ENCODE measurements at places on chromosomes 1 and 21.

DNA sequence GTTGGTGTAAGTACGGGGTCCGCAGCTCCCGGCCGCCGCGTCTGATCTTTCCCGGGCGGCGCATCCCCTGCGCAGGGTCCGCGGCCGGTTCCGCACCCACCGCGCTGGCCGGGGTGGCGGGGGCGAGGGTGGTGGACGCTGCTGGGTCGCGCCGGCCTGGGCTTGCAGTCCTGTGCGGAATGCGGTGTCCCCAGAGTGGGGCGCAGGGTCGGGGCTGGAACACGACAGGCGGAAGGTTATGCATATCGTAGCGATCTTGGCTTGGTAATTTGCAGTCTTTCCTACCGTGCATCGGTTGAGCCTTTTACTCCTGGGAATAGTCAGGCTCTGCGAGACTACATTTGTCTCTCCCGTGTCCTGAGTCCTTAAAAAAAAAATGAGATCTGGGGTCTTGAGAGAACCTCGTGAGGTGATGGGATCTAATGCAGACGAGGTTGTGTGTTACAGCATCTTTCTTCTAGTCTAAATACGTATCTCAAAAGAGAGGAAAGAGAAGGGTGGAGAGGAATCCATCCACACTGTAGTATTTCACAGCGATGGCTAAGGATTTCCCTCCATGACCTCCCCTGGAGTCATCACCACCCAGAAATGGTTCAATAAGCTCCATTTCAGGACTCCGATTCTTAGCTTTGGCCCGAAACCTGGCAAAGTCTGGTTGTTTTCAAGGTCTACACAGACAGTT lies 572 bp downstream of the ATP1B1 start:
- no peak for DNase-seq

- no peak for DNase-seq
These were observed 442.6 kb upstream of the PRMT6 start for GRCh38 chr1:106613861-106614260.

- DNase-seq: peak; percentile 66
These were observed 1.2 kb downstream of the SARS1 start for GRCh38 chr1:109214695-109215623.

GRCh38 chr1:220696863-220697231 lies 6.7 kb downstream of the C1orf115 start:
- DNase-seq: no peak

DNA sequence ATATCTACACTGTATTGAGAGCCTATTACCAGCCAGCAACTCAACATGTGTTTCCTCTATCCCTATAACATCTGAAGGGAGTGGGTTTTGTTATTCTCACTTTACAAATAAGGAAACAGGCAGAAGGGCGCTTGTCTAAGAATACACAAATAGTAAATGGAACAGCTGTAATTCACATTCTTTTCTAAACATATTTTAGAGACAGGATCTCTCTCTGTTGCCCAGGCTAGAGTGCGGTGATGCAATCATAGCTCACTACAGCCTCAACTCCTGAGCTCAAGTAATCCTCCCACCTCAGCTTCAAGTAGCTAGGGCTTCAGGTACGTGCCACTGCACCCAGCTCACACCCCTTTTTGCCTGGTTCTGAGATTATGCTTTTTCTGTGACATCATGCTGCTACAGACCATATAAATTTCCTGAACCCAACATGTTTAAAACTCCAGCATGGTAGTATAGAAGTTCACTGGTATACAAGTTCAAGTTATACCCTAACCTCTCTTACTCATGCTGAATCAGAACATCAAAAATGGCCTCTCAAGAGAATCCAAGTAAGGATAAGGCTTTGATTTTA lies 8.6 kb upstream of the TACSTD2 start:
- peak; percentile 67 for DNase-seq

DNA sequence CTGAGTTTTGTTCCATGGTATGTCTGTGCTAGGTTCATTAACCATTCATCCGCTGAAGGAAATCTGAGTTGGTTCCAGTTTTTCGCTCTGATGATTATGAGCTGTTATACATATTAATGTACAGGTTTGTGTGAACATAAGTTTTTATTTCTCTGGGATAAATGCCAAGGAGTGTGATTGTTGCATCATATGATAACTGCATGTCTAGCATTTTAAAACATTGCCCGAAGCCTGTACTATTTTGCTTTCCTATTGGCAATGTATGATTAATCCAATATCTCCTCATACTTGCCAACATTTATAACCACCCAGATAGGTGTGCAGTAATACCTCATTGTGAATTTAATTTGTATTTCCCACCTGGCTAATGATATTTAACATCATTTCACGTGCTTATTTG lies 322.7 kb downstream of the ZNF326 start:
- no peak for DNase-seq

GRCh38 chr1:110114784-110115183 lies 2.5 kb downstream of the UBL4B start:
- no peak for DNase-seq

- DNase-seq: no peak
These were observed 18.1 kb downstream of the ZDHHC18 start for GRCh38 chr1:26844424-26845196.

DNA sequence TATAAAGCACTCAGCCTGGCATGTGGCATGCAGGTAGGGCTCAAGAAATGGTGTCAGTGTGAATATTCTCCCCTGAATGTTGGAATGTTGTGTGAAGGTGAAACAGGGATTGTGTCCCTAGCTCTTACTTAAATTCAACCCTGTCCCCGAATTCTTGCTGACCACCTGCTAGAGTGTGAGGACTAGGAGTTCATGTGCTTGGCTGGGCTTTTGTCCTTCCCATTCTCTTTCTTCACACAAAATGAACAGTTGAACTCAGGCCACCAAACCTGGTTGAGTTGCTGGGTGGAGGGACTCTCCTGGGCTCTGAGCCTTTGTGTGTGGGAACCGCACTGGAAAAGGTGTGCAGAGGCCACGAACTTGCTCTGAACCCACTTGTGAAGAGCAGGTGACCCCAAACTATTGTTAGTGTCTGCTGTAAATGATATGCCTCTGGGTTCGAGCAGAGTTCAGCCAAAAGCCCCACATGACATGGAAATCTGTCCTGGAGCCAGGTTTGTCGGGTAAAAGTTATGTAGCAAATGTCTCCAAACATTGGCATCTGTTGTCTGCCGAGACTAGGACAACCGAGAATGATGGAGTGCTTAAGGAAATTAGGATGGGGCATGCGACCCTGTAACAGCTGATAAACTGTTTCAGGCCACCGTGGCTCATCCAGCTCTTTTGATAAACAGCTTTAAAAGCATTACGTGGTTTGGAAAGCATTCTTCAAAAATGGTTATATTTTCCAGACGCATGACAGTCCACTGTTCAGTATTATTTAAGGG lies 144.2 kb downstream of the DHRS3 start:
- DNase-seq: peak; percentile 61

GRCh38 chr1:47622776-47623556 lies 185.1 kb downstream of the FOXD2 start:
- DNase-seq: no peak

- DNase-seq: no peak
These were observed 19.5 kb downstream of the PDE9A start for GRCh38 chr21:42672699-42673458.

- DNase-seq: no peak
These were observed 71.4 kb downstream of the IGSF21 start for GRCh38 chr1:18179009-18179408.

DNA sequence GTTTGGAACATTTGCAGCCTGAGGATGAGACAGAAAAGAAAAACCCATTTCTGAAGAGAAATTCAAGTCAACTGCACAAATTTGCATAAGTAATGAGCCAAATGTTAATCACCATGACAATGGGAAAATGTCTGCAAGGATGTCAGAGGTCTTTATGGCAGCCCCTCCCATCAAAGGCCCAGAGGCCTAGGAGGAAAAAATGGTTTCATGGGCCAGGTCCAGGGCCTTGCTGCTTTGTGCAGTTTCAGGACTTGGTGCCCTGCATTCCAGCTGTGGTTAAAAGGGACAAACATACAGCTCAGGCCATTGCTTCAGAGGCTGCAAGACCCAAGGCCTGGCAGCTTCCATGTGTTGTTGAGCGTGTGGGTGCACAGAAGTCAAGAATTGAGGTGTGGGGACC lies 13.4 kb downstream of the RBM11 start:
- DNase-seq: no peak

GRCh38 chr1:8348777-8349472 lies 31.0 kb downstream of the SLC45A1 start:
- DNase-seq: peak; percentile 62

DNA sequence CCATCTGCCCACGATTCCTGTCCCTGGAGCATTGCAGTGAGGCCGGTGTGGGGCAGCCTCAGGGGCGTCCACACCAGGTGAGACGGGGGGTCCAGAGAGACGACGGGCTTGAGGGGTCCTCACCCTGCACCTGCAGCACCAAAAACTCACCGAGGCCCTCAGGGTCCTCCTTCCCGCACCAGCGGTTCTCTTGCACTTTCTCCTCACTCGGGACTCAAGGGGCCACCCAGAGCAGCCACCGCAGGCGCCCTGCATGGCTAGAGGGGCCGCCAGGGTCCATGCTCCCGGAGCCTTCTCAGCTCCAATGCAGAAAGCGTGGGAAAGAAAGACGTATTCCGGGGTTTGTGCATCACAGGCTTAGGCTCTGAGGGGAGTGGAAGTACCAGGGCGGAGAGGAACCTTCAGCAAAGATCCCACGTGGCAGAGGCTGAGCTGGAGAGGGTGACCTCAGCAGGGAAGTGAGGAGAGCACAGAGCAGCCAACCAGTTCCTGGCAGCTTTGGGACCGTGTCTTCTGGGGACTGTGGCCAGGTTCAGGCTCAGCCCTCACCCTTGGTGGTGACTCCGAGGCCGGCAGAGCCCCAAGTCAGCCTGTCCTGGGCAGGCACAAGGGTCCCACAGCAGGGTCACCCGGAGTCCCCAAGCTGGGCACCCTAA lies 19.5 kb upstream of the COL6A2 start:
- no peak for DNase-seq

- DNase-seq: no peak
These were observed 72.6 kb downstream of the ATP6V1G3 start for GRCh38 chr1:198467907-198468306.

DNA sequence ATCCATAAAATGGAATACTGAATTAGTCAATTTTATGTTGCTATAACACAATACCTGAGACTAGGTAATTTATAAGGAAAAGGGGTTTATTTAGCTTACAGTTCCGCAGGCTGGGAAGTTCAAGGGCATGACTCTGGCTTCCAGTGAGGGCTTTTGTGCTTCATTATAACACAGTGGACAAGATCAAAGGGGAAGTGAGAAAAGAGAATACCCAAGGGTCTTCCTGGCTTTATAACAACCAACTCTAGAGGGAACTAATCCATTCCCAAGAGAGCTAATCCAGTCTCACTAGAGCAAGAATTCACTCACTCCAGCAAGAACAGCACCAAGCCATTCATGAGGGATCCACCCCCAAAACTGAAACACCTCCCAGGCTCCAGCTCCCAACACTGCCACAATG lies 3.1 kb downstream of the KIFAP3 start:
- no peak for DNase-seq

DNA sequence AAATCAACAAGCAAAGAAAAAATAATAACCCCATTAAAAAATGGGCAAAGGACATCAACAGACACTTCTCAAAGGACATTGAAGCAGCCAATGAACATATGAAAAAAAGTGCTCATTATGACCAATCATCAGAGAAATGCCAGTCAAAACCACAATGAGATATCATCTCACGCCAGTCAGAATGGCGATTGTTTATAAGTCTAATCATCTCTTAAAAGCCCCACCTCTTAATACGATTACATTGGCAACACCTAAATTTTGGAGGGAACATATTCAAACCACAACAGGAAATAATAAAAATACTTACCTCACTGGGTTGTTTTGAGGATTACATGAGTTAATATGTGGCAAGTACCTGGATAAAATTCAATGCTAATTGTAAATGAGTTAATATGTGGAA lies 57.1 kb upstream of the PLPPR4 start:
- DNase-seq: no peak

DNA sequence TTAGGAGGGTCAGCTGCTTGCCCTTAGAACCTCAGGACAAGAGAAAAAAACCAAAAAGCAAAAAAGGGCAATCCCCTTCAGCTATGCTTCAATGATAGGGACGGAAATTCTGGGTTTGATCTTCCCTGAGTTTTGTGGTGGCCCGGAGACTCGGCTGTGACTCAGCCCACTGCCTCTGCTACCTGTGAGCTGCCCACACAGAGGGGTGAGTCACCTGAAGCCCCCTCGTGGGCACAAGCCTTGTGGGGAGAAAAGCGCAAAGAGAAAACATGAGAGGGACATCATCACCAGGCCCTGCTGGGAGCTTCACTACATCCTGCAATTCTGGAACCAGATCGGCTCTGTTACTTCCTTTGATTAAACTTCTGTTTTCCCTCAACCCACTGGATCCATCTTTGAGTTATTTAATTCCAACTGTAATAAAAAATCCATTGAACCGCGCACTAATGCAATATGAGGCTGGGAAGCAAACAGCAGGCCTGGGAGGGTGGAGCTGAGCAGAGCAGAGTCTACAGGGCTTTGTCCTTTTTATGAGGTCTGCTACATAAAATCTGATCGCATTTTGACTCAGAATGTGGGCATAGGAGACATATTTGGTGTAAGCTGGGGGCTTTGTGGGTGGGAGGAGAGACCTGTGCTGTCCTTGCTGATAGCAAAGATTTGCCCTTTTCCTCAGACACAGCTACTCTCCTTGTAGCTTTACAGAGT lies 58.7 kb upstream of the STUM start:
- DNase-seq: no peak

DNA sequence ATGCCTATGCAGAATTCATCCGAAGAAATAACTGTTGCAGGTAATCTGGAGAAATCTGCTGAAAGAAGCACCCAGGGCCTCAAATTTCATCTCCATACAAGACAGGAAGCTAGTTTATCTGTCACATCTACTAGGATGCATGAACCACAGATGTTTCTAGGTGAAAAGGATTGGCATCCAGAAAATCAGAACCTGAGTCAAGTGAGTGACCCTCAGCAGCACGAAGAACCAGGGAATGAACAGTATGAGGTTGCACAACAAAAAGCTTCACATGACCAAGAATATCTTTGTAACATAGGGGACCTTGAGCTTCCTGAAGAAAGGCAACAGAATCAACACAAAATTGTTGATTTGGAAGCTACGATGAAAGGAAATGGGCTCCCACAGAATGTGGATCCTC lies 24.0 kb upstream of the PLEKHM2 start:
- DNase-seq: no peak

- peak; percentile 58 for DNase-seq
These were observed 54.5 kb downstream of the PCNX2 start for GRCh38 chr1:233240829-233241682.

- no peak for DNase-seq
These were observed 56.7 kb upstream of the ETV3 start for GRCh38 chr1:157194731-157195520.

GRCh38 chr1:91885213-91885715 lies 687 bp downstream of the TGFBR3 start:
- peak; percentile 39 for DNase-seq

GRCh38 chr1:27070390-27071048 lies 57.9 kb upstream of the TENT5B start:
- no peak for DNase-seq

DNA sequence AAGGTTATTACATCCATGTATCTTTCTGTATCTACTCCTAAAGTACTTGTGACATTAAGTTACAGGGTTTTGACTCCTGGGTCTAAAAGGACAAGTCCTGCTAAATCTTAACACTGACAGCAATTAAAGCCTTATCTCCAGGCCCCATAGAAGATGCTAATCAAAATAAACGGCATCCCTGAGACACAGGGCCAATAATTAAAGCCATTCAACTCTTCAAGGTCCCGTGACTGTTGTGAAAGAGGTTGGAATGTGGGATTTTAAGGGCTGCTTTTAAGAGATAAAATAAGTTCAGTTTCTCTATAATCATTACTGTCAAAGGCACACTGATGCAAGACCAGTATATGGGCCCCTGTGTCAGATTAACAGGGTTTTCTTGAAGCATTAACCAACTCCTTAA lies 8.3 kb downstream of the DNAI4 start:
- no peak for DNase-seq
